Fibroblast of skin of right biceps (primary cell): ENCODE measurements at places on chromosomes 16 and 17.
A peak's percentile ranks its signal among the peaks of the same experiment; 100 is the strongest.

DNA sequence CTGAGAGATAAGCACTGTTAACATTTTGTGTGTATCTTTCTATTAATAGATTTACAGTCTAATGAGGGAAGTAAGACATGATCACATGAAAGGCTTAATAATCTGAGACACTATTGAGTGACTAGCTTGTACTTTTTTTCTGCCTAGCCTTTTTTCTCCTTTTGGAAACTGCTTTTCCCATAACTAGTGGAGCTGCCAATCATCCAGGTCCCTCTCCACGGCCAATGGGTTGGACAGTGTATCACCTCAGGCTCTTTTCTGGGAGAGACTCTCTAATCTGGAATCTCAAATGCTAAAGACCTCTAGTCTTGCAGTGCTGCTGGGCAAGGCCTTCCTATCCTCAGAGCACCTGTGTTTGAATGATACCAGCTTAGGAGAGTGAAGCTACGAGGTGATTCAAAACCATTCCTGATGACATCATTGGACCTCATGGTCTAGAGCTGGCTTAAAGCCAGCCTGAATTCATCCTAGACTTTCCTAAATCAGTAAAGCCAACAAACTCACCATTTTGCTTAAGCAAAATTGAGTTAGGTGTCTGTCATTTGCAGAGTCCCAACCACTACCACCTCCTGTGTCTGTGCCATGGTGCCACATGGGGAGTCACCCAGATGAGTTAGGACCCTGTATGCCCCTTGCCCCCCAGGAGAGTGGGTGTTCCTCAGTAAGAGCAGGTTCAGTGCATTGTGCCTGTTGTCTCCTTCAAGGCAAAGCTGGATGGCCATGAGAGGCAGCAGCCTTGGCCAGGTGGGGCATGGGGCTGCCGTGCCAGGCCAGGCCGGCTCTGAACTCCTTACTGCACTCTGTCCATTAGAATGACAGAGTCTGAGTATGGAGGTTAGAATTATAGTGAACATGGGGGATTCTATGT is 62.9 kb downstream of the SPECC1 start:
- no peak for DNase-seq

DNA sequence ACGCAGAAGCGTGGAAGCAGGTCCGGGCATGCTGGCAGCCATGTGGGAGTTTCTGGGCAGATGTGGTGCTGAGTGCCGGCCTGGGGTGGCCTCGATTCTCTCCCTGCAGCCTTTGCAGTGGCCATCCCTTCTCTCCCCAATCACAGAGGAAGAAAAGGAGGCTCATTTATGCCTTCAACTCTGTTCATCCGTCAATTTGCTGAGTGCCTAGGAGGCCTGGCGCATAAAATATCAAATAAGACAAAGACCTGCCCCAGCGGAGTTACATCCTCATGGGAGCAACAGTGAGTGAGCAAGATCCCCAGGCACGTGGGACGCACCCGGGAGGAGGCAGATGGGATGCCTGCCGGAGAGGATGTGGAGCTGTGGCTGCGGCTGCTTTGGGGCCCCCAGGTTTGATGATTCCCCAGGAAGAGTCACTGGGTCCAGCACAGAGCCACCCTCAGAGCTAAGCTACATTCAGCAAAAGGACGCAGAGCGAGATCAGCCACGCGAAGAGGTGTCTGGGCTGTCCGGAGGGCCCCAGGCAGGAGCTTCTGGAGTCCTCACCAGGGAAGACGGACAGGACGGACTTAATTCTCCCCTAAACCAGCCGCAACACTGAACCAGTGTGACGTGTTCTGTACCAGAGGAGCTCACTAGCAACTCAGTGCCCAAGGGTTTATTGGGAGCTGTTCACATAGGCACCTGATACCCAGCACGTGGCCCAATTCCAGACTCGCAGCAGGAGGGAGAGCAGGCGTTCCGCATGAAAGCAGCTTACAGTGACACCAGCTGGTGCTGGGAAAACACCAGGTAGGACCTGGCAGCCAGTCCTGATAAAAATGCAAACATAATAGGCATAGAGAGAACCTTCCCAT is 11.3 kb downstream of the CA5A start:
- DNase-seq = no peak

- DNase-seq = no peak
Observed at GRCh38 chr17:49738456-49739163, 25.3 kb downstream of the FAM117A start.

DNA sequence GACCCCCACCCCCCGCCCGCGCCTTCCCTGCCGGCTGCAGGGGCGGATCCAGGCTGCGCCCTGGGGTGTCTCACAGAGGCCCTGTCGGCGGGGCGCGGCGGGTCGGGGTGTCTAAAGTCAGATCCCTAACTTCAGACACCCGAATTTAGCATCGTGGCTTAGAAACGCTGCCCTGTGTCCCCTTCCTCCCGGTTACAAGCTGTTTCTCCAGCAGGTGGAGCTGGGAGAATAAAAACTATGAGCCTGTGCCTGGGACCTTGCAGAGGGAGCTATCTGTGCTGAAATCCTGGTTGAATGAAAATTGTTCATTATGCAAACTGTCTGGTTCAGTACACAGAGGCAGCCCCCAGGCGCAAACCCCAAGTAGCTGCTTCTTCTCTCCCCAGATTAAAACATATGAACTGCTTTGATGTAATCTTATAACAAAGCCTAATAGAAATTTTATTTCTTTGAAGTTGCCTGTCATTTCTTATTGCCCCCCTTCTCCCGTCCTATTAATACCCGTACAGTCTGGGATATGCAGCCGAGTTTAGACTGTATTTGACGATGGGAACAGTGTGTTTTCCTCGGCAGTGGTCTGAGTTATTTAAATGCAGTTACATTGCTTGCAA is 79.0 kb downstream of the RPA1 start:
- peak; percentile 76 for DNase-seq

- DNase-seq = no peak
Observed at GRCh38 chr17:63162406-63163157, 196.5 kb downstream of the TANC2 start.

- peak; percentile 47 for DNase-seq
Observed at GRCh38 chr17:49035470-49036269, 38.5 kb downstream of the IGF2BP1 start.

GRCh38 chr16:75002474-75002873 is 3.6 kb downstream of the ZNRF1 start:
- no peak for DNase-seq

GRCh38 chr16:78125112-78125844 is 25.8 kb downstream of the WWOX start:
- DNase-seq = no peak

- DNase-seq = no peak
Observed at GRCh38 chr17:14856176-14856575, 408.9 kb downstream of the PMP22 start.

DNA sequence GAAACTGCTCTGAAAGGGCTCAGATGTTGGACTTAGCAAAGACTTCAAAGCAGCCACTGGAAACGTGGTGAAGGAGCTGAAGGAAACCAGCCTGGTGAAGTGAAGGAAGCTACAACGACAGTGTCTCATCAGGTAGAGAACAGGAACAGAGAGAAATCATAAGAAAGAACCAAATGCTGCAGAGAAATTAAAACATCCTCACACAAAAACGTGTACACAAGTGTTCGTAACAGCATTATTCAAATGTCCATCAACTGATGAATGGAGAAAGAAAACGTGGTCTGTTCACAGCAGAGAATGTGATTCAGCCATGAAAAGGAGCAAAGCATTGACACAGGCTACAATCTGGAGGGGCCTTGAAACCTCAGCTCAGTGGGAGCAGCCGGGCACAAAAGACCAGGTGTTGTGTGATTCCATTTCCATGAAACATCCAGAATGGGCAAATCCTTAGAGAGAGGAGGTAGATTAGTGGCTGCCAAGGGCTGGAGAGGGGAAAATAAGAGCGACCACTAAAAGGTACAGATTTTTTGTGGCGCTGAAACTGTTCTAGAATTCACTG is 26.9 kb downstream of the IFT140 start:
- DNase-seq = no peak

- no peak for DNase-seq
Observed at GRCh38 chr16:52441886-52442285, 105.1 kb downstream of the TOX3 start.

GRCh38 chr17:83086907-83087787 is 7.7 kb downstream of the METRNL start:
- DNase-seq = no peak

- DNase-seq = no peak
Observed at GRCh38 chr17:45868276-45868675, 23.6 kb downstream of the SPPL2C start.

GRCh38 chr17:68559316-68559715 is 41.9 kb downstream of the FAM20A start:
- DNase-seq = no peak

- peak; percentile 66 for DNase-seq
Observed at GRCh38 chr16:4200781-4201137, 41.1 kb downstream of the SRL start.

DNA sequence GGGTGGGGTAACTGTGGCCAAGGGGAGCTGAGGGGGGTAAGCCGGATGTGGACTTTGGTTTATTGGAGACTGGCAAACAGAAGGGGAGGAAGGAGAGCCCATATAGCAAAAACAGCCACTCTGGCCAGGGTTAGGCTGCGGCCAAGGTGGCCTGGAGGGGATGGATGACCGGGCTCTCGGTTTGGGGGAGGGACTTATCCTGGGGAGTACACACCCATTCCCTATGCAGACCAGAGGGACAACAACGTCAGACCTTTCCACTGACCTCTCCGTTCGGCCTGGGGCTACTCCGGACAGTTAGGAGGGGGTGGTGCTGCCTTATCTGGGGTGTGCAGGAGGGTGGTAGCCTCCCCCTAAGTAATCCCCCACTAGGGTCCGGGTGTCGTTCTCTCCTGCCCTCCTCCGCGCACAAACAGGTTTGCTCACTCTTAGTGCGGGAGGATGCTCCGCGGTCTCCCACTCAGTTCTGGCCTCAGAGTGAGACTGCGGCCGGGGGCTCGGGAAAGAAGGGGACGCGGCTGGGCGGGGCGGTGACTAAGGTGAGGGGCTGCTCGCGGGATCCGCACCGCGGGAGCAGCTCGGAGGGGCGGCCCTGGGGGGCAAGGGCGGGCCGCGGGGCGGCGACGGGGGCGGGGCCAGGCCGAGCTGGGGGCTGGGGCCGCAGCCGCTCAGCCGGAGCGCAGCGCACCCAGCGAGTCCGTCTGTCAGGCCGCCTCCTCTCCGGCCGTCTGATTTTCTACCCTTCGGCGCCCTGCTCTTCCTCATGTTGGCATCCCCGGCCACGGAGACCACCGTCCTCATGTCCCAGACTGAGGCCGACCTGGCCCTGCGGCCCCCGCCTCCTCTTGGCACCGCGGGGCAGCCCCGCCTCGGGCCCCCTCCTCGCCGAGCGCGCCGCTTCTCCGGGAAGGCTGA is at the start of gene WNK4:
TSS of gene WNK4 (plus strand) at position 675 of the 915 bp plus-strand sequence. CDS start at position 764, 89 bp downstream.
- DNase-seq = peak; percentile 67

- no peak for DNase-seq
Observed at GRCh38 chr17:74049967-74050458, 153.5 kb upstream of the RPL38 start.

DNA sequence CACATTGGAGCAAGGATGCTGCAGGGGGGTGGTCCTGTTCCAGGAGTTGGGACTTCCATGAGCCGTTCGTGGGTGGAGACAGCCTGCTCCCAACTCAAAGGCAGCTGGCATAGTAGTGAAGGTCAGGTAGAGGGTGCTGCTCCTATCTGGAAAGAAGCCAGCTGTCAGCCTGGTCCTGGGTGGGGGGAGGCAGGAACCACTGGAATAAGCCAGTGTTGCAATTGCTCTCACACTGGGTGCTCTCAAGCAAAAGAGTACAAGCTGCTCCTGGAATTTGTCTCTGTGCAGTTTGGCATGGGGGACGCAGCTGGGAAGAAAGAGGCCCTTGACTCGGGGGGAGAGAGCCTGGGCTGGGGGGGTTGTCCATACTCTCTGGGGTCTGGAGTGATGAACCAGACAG is 8.7 kb downstream of the CACNG5 start:
- DNase-seq = no peak

DNA sequence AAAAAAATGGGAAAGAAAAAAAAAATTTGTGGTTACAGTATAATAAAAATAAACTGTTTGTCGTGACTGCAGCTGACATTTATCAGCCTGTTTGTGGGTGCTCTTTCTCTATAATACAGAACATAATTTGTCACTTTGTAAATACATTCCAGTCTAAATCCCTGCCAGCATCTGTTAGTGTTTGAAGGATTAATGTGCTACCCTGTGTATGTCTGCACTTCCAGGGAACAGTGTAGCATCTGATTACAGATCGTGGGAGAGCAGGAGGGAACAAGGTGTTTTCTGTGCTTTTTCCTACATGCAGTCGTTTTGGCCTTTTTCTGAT is 265.1 kb downstream of the WWOX start:
- no peak for DNase-seq

DNA sequence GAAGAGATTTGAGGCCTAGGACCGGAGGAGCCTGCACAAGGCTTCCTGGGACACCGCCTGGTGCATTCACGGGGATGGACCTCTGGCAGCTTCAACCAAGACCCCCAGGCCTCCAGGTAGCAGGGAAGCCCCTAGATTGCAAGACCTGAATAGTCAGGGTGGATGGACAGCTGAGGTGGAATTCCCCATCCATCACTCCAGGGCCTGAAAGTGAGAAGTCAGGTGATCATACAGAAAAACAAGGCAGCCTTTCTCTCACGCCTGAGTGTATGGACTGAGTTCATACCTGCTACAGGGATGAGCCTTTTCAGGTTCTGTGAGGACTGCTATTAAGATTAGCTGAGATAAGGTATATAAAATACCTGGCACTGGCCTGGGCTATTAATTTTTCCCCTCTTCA is 74.2 kb downstream of the PLXDC1 start:
- DNase-seq = no peak

- DNase-seq = no peak
Observed at GRCh38 chr16:82400046-82400445, 226.7 kb upstream of the CDH13 start.

DNA sequence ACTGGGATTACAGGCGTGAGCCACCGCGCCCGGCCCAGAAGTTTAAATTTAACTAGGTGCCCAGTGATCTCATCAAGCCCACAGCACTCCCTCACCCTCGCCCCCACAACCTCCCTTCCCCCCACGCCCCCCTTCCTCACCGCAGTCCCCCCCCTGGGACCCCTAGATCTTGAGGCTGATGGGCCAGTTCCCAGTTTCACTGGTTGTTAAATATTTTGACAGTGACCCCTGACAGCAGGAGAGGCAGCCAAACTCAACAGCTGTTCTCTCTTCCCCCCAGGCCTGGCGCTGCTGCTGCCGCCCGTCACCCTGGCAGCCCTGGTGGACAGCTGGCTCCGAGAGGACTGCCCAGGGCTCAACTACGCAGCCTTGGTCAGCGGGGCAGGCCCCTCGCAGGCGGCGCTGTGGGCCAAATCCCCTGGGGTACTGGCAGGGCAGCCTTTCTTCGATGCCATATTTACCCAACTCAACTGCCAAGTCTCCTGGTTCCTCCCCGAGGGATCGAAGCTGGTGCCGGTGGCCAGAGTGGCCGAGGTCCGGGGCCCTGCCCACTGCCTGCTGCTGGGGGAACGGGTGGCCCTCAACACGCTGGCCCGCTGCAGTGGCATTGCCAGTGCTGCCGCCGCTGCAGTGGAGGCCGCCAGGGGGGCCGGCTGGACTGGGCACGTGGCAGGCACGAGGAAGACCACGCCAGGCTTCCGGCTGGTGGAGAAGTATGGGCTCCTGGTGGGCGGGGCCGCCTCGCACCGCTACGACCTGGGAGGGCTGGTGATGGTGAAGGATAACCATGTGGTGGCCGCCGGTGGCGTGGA is 15.6 kb downstream of the QPRT start:
- DNase-seq = no peak
